ENCODE measurements at places on chromosomes 12 and 14.

- DNase-seq = no peak
Measured at GRCh38 chr12:19066475-19067001, 63.0 kb upstream of the PLEKHA5 start.

DNA sequence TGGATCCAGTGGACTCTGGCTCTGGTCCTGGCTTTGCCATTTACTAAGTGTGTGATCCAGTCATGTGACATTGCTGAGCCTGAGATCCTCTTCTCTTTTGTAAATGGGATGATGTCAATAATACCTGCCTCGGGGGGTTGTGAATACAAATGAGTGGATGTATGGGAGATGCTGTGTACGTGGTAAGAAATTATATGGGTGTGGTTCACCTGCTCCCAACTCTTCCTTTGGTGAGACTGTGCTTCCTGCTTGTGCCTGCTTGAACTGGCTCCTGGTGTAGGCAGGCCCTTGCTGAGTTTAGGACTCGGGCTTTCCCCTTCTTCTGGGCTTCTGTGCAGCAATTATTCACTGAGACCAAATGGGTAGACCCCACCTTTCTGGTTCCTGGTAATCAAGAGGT is 189.5 kb upstream of the FRMD6 start:
- no peak for DNase-seq

DNA sequence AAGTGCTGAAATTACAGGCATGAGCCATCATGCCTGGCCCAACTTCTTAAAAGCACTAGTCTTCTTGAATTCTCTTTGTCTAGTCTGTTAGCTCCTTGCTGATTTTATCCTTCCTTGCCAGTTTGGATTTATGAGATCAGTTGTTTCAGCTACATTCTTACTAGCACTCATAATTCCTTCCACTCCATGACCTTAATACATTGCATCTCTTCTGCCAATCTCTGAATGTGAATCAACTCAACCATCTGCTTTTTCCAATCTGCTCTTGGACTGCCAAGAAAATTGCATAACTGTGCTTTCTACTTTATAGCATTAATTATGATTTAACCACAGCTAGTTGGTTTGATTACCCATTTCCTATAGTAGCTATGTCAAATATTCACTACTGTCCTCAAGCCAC is 14.9 kb upstream of the HEATR5A start:
- no peak for DNase-seq

- DNase-seq = no peak
Measured at GRCh38 chr12:128444598-128444997, 177.6 kb downstream of the TMEM132C start.

DNA sequence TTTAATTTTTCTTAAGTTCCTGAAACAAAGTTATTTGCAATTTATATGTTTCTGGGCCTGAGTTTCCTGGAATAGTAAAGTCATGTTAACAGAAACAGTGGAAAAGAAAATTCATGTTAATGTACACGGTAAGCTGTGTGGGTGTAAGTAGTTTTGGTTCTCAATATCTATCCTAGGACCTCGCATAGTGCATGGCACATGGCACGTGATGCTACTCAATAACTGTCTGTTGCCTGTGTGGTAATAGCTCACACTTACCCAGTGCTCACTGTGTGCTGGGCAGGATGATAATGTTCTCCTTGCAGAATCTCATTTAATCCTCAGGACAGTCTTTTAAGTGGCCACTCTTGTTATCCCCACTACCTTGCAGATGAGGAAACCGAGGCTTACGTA is 100.7 kb downstream of the DUSP16 start:
- DNase-seq = no peak
